Chondrocyte (in vitro differentiated cells): ENCODE measurements at places on chromosomes 7 and 10.

DNA sequence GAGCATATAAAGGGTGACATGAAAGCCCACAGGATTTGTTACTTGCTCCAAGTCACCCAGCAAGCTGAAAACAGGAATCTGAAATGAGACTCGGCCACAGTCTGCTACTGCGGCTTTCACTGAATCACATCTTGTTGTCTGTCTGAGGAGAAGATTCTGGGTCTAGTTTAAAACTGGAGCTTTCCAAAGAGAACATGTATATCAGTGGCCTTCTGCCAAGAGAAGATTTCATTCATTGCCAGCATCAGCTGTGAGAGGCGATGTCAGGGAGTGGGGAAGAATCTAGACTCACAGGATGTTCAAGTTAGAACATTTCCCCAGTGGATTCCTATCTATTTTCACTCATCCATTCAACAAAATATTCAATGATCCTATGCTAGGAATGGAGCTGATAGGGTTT is 122.8 kb downstream of the GALNT17 start:
- DNase-seq, result no peak

GRCh38 chr10:132408367-132408781 is 11.4 kb downstream of the PWWP2B start:
- no peak for DNase-seq

DNA sequence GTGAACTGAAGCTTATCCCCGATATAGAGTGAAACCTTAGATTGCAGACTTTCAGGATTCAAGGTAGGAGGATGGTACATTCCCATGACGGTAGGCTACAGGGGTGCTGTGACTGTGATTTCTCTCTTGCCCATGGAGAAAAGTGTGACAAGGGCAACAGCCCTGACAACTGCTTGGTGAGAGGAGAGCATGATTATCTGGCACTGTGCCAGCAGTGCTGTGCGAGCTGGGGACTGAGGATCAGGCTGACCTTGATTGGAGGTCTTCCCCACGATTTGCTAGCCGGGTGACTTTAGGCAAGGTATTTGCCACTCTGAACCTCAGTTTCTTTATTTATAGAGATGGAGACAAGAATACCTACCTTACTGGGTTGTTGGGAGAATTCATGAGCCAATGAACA is 229.5 kb downstream of the PTEN start:
- no peak for DNase-seq

- no peak for DNase-seq
Measured at GRCh38 chr7:13848681-13849131, 140.8 kb downstream of the ETV1 start.

GRCh38 chr10:5497289-5497688 is 2.1 kb downstream of the CALML5 start:
- DNase-seq, result no peak

GRCh38 chr10:101902032-101902819 is 58.6 kb upstream of the KCNIP2 start:
- DNase-seq, result no peak

- DNase-seq, result no peak
Measured at GRCh38 chr10:127347202-127347959, 151.0 kb upstream of the INSYN2A start.

- DNase-seq, result no peak
Measured at GRCh38 chr7:30406664-30407425, 71.7 kb downstream of the NOD1 start.

GRCh38 chr10:62056219-62056618 is 154.7 kb downstream of the ARID5B start:
- DNase-seq, result no peak

DNA sequence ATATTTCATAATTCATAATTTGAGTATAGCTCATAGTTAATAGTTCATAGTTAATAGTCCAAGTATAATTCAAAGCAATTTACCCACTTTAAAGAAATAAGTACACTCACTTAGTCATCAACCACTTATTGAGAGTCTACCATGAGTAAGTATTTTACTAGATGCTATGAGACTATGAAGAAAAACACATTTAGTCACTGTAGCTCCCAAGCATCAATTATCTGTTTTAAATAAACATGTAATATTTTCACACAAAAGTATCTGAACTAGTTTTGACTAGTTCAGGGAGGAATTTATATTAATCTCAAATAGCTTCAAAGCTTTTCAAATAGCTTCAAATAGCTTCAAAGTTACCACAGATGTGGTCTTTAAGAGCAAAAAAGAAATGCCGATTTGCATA is 119.2 kb downstream of the ANK3 start:
- no peak for DNase-seq

- no peak for DNase-seq
Measured at GRCh38 chr7:123548406-123548805, 9.2 kb downstream of the NDUFA5 start.

GRCh38 chr7:42730586-42730985 is 181.3 kb downstream of the C7orf25 start:
- no peak for DNase-seq

GRCh38 chr7:124649397-124650014 is 116.1 kb downstream of the GPR37 start:
- DNase-seq, result no peak

- no peak for DNase-seq
Measured at GRCh38 chr10:49365275-49365674, 30.6 kb downstream of the DRGX start.

DNA sequence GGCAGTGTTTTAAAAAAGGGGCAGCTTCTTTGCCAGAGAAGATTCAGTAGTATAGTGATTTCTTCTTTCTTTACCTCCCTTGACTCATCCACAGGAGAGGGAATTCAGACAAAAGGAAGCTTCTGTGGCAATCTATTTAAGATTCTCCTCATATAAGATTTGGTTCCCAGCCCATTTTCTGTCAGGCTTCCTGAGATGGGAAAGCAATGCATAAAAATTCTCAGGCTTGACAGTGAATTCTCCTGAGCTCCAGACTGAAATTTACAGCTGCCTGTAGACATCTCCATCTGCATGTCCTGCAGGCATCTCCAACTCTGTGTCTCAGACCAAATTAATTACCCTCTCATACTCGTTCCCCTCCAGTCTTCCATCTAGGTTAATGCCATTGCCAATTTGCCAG is 72.8 kb downstream of the TSPAN12 start:
- no peak for DNase-seq

DNA sequence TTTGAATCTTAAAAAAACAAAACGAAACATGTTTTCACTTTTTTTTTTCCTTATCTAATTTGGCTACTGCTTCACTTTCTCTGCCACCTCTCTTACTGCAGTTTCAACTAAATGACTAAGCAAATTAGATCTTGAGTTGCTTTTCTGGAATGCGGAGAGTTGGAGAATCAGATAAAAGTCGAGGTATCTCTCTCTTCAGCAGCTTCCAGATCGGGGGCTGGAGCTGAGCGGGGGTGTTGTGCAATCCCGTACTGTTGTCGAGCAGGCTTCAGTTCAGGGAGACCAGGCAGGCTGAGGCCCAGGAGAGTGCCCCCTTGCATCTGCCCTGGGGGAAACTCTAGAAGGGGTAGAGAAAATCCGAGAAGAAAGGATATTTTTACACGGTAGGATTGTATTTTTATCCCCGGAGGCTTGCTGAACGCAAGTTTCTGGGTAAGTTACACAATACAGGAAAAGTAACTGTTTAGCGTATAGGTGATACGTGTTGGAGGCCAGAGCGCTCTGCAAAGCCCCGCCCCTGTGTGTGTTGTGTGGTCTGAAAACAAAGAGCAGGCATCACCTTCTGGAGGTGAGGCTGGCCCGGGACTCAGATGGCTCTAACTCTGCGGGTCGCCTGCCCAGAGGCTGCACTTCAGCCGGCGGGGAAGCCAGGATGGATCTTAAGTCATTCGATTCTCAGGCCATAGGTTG is 116.6 kb downstream of the KLF6 start:
- no peak for DNase-seq

DNA sequence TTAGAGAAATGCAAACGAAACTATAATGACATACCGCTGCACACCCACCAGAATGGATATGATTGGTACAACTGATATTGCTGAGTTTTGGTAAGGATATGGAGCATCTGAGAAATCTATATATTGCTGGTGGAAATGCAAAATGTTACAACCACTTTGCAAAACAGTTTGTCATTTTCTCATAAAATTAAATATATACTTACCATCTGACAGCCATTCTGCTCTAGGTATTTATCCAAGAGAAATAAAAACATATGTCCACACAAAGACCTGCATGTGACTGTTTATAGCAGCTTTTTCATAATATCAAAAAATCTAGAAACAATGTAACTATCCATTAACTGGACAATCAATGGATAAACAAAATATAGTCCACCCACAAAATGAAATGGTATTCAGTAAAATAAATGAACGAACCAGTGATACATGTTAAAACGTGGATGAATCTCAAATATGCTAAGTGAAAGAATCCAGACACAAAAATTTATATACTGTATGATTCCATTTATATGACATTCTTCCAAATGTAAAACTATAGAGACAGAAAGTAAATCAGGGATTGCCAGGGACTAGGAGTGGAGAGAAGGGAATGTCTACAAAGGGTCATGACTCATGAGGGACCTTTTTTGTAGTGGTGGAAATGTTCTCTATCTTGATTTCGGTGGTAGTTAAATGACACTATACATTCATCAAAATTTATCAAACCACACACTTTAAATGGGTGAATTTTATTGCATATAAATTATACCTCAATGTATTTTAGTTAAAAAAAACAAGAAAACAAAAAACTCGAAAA is 312.0 kb upstream of the GLI3 start:
- DNase-seq, result no peak

- no peak for DNase-seq
Measured at GRCh38 chr7:24959735-24960485, 20.1 kb downstream of the OSBPL3 start.

DNA sequence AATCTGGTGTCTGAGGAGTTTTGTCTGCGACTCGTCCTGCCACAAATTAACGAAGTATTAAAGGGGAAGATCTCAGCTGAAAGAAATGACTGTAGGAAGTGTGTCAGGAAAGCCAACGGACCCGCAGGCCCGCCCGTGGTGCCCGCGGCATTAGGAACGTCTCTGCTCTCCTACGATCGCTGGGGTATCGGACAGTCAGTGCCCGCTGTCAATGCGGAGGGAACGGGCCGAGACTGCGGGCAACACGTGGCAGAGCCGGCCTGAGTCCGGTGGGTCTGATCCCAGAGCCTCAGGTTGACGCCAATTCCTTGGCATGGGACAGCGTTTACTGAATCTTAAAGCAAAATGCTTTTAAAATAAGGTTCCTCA is 128.7 kb downstream of the KBTBD2 start:
- no peak for DNase-seq

DNA sequence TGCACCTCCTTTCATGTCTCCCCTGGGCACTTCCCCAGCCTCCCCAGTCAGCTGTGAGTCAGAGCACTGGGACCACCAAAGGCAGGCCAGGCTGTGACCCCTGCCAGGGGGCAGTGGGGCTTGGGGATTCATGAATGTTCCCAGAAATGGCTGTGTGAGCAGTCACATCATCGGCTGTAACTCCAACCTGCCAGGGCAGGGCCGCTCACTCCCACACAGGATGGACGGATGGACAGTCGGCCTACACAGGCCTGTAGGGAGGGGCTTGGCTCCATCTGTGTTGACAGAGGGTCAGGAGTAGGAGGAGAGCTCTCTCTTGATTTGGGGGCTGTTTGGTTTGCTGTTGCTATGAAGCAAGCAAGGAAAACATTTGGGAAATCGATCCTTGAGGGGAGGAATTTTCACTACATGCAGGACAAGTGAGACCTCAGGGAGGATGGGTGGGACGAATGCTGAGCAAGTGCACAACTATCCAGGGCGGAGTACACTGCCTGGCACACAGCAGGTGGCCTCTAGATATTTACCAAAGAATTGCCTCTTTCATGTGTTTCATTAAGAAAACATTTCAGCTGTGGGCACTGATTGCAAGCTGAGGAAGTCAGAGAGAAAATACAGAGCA is 2.9 kb upstream of the IGFBP1 start:
- DNase-seq, result no peak

GRCh38 chr7:112799448-112800120 is 9.4 kb upstream of the TMEM168 start:
- DNase-seq, result no peak

DNA sequence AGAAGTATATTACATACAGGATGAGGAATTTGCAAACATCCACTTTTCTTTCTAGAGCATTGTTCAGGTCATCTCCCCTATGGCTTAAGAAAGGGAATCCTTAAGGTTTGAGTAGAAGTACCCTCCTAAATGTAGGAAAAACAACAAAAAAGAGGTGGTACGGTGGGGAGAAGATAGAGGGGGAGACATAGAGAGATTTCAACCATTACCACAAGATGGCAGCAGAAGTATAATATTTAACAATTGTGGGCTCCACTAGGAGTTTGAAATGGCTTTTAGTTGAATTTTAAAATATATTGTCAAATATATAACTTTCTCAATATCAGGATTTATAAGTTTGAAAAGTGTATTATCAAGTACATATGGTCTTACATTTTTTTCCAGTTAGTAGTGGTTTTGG is 72.7 kb upstream of the PRKG1 start:
- no peak for DNase-seq

DNA sequence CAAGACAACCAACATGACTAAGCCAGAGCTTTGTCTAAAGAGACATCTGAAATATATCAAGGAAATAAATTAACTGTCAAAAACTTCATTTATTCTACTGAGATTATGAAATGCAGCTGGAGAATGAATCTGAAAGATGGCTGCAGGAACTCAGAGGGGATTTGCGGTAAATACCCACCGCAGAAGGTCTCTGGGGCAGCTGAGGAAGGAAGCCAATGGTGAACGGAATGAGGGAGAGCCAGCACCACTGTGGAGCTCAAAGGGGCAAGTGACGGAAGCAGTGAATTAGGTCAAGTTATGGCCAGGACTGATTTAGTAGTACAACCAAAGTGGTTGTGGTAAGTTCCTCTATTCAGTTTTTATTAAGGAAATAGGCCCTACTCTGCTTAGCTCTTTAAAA is 215.3 kb upstream of the GLI3 start:
- DNase-seq, result no peak

GRCh38 chr7:23462846-23463245 is 7.4 kb downstream of the IGF2BP3 start:
- DNase-seq, result no peak

DNA sequence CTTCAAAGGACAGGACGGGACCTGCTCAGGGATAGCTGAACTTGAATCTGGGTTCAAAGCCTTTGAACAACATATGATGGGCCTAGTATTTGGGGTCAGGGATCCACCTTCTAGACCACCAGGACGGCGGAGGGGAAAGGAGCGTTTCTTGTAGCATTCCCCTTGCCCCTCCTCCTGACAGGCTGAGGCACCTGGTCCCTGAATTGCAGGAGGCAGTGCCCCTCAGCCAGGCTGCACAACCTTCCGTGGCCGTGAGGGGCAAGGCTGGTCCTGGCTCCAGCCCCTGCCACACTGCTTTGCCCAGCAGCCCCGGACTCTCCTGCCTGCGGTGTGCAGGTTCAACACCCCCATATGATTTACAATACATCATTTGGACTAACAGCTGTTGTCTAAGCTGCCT is 58.1 kb downstream of the INSIG1 start:
- no peak for DNase-seq

- no peak for DNase-seq
Measured at GRCh38 chr7:36733411-36733810, 9.1 kb upstream of the AOAH start.

- no peak for DNase-seq
Measured at GRCh38 chr10:79188154-79188965, 119.6 kb downstream of the ZMIZ1 start.

GRCh38 chr10:22454634-22455033 is 109.3 kb downstream of the SPAG6 start:
- no peak for DNase-seq

- no peak for DNase-seq
Measured at GRCh38 chr10:70122742-70123141, 9.9 kb downstream of the AIFM2 start.

GRCh38 chr10:11164803-11165590 is 147.3 kb downstream of the CELF2 start:
- no peak for DNase-seq
